NCI-H2081 treated with DMSO at 0.1 percent for 48 hours (cell line): ENCODE measurements at places on chromosomes 4 and X.

DNA sequence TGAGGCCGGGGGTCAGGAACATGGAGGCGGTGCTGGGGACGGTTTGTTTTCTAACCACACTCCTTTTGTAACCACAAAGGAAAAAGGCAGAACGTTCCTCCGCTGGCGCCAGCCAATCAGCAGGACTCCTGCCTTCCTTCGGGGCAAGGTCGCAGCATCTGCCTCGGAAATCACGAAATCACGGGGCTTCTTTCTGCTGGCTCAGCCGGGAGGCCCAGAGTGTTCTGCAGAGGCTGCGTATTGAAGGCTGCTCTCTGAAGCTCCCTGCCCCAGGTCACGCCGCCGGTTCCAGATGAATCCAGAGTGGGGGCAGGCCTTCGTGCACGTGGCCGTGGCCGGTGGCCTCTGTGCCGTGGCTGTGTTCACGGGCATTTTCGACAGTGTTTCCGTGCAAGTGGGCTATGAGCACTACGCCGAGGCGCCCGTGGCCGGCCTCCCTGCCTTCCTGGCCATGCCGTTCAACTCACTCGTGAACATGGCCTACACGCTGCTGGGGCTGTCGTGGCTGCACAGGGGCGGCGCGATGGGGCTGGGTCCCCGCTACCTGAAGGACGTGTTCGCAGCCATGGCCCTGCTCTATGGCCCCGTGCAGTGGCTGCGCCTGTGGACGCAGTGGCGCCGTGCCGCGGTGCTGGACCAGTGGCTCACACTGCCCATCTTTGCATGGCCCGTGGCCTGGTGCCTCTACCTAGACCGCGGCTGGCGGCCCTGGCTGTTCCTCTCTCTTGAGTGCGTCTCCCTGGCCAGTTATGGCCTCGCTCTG, 9.4 kb downstream of the TMEM187 start:
- DNase-seq = no peak

GRCh38 chr4:147773261-147774184, 41.6 kb downstream of the ARHGAP10 start:
- no peak for DNase-seq

DNA sequence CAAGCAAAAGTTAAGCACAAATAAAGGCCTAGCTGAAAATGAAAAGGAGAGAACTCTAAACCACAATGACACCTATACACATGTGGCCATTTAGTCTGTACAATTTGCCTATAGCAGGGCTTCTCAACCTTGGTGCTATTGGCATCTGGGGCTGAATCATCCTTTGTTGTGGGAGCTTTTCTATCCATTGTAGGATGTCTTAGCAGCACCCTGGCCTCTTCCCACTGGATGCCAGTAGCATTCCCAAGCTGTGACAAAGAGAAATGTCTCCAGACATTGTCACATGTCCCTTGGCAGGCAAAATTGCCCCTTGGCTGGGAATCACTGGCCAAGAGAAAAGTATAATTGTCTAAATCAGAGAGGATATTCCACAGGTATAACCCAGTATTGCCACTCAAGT, 13.5 kb upstream of the PRPS2 start:
- no peak for DNase-seq

DNA sequence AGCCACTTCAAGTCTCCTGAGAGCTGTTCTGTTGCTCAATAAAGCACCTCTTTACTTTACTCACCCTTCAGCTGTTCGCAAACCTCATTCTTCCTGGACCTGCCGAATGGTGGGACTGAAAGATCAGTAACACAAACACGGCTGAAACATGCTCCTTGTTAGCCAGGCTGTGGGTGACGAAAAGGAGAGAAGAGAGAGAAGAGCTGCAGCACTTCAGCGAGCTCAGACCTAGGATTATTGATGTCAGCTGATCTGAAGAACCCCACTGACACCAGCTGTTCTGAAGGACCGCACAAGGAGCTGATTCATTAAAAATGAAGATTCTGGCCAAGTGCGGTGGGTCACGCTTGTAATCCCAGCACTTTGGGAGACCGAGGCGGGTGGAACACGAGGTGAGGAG, 2020.0 kb upstream of the ADGRL3 start:
- DNase-seq = no peak

DNA sequence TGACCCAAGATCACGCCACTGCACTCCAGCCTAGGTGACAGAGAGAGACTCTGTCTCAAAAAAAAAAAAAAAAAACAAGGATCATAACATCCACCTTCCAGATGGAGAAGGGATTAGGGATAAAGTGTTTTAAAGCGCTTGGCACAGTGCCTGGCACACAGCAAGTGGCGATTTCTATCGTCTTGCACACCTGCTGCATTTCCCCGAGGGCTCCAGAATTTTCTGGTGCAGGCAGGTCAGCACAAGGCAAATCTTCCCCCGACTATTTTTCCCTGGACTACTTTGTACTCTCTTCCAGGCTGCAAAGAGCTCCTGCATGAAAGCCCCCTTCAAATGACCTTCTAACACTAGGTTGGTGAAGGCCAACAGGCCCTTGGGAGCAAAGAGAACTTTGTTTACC, 57.3 kb downstream of the APBB2 start:
- no peak for DNase-seq

- no peak for DNase-seq
Measured at GRCh38 chr4:26724534-26724933, 136.1 kb upstream of the STIM2 start.

- no peak for DNase-seq
Measured at GRCh38 chrX:2478546-2479419, 22.0 kb downstream of the DHRSX start.

- no peak for DNase-seq
Measured at GRCh38 chrX:150352581-150352980, 10.5 kb upstream of the MAMLD1 start.

GRCh38 chrX:12210196-12210815, 72.0 kb downstream of the FRMPD4 start:
- DNase-seq = no peak

- no peak for DNase-seq
Measured at GRCh38 chr4:138045036-138045435, 197.1 kb downstream of the SLC7A11 start.

GRCh38 chr4:99088023-99088449, 552 bp downstream of the ADH5 start:
- DNase-seq = peak; percentile 10

DNA sequence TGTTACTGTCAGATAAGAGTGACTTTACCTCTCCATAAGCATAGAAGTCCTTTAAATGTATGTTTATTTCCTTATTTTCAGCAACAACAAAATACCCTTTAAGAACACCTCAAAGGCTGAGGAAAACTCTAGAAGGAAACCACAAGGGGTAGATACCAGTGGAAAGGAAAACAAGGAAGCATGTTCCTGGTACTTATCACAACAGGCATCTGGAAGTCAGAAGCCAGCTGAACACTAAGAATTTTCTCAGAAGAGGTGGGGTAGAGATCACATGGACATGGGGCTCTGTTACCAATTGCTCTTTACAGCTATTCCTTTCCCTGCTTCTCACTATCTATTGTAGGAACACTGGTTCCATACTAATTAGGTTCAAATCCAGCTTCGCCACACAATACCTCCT, 51.5 kb upstream of the BEND2 start:
- no peak for DNase-seq

GRCh38 chr4:180564026-180564425, 1679.2 kb upstream of the TENM3 start:
- no peak for DNase-seq

DNA sequence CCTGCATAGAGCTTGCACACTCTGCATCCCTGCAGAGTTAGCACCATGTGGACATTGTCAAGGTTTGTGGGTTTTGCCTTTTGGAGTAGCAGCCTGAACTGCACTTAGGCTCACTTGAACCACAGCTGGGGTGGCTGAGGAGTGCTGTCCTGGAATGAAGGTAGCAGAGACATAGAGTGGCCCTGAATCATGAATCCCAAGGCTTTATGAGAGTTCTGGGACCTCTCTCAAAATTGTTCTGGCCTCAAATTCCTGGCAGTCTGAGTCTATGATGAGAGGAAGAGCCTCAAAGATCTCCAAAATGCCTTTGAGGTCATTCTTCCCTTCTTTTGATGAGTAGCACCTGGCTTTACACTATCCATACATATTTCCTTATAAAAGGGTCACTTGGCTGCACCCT, 37.1 kb upstream of the ADH1C start:
- no peak for DNase-seq

GRCh38 chr4:78627046-78627965, 75.7 kb downstream of the ANXA3 start:
- no peak for DNase-seq

DNA sequence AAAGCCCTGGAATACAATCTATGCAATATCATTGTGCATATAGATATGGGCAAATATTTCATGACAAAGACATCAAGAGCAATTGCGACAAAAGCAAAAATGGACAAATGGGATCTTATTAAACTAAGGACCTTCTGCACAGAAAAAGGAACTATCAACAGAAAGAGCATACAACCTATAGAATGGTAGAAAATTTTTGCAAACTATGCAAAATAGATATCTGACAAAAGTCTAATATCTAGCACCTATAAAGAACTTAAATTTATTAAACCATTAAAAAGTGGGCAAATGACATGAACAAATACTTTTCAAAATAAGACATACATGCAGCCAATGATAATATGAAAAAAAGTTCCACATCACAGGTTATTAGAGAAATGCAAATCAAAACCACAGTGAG, 312.9 kb downstream of the GLUD2 start:
- no peak for DNase-seq

DNA sequence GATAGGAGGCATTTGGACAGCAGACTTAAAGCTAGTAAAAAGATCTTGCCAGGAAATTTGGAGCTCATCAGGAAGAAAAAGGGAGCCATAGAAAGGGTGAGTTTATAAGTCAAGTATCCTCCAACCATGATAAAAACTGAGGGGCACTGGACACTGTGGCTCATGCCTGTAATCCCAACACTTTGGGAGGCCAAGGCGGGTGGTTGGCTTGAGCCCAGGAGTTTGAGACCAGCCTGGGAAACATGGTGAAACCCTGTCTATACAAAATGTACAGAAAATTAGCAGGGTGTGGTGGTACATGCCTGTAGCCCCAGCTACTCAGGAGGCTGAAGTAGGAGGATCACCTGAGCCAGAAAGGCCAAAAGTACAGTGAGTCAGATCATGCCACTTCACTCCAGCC, 48.7 kb downstream of the ANTXR2 start:
- no peak for DNase-seq

DNA sequence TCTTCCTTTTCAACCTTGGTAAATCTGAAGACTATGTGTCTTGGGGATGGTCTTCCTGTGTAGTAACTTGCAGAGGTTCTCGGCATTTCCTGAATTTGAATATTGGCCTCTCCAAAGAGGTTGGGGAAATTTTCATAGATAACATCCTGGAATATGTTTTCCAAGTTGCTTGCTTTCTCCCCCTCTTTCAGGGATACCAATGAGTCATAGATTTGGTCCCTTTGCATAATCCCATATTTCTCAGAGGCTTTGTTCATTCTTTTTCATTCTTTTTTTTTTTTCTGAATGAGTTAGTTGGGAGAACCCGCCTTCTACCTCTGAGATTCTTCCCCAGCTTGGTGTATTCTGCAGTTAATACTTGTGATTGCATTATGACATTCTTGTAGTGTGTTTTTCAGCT, 549.2 kb upstream of the AMOT start:
- no peak for DNase-seq

DNA sequence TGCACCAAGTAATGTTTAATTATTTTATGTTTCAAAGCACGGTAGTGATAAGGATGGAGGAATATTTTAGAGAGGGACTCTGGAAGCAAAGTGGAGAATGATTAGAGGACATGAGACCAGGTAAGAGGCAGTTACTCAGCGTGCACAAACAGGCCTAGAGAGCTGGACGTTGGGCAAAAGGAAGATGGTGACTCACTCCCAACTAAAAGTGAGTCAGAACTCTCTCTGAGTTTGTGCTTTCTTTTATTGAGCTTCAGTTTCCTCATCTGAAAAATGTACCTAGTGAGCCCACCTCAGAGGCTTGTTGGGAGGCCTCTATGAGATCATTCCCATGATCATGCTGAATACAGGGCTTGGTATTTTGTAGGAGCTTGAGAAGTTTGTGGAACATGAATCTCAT, 1.6 kb upstream of the ZC4H2 start:
- DNase-seq = no peak

- no peak for DNase-seq
Measured at GRCh38 chr4:46975812-46976553, 17.4 kb downstream of the GABRA4 start.

GRCh38 chrX:79089896-79090584, 54.4 kb upstream of the GPR174 start:
- DNase-seq = no peak

DNA sequence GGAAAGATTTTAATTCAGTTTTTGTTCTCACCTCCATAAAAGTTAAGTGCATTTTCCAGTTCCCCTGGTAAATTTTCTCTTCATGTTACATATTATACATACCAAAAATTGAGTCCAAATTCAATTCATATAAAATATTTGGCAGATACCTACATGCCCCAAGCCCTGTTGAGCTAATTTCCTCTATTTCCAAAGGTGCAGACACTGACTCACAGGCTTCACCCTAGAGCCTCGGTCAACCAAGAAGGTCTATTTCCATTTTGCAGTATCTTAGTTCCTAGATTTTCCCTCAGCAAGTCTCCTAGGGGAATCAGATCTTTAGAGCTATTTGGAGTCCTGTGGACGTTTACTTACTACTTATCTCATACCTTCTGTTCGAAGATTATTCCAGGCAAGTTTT, 174.4 kb downstream of the TSPAN5 start:
- DNase-seq = no peak

DNA sequence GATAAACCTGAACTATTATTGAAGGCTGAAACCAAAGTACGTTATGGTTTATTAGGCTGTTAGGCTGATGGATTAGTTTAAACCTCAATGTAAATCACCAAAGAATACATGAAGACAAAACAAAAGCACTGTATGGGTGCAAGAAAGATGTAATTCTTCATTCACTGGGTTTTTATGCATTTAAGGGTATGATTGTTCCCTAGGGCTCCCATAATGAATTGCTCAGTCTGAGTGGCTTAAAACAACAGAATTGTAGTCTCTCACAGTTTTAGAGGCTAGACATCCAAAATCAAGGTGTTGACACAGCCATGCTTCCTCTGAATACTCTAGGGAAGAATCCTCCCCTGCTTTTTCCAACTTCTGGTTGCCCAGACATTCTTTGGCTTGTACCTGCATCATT, 222.8 kb downstream of the TENM3 start:
- no peak for DNase-seq

DNA sequence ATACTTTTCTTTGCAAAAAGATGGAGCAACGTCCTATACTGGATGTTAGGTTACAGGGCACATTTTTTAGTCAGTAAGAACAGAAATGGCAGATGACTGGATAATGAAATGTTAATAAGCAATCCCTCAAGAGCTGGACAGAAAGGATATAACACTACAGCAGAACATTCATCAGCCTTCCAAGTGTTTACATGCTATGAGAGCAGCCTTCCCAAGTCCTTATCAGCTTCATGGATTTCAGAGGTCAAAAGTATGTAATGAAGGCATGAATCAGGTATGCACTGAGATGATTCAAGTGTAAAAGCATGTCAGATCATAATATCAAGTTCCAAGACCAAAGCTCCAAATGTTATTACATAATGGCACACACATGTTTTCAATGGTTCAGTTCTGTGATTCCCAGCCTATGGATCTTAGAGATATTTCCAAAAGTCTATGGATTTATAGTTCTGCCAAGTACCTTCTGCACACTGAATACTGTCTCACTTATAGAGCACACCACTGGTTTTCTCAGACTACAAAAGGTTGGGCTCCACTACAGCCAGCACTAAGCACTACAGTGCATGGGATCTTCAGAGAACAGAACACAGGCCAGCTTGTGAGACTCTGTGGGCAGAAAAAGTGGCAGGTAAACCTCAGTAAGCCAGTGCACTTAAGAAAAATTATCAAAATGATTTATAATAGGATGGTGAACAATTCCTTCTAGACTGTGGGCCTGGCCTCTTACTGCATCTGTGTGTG, 49.2 kb downstream of the GPC4 start:
- no peak for DNase-seq
